Urothelium cell line (cell line): ENCODE measurements at places on chromosomes 13 and 19.

GRCh38 chr19:52603558-52604207 lies 33.6 kb downstream of the ZNF701 start:
- no peak for DNase-seq

DNA sequence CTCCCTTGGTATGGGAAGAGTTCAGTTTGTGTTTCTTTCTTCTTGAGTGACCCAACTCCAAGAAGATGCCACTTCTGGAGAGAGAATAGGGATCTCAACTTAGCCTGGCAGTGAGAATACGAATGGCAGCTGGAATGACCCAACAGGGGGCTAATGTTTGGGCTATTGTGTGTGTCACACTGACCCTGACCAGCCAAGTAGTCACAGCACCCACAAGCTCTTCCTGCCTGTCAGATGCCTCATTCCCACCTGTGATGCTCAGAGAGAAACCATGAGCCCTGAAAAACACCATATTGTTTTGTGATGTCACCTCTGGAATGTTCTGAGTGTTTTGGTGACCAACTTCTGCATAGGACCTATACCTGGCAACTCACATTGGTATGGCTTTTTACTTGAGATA lies at the start of gene CBY2:
Gene CBY2 (plus strand): TSS at position 233 of the 400 bp plus-strand sequence. CDS start 71 bp downstream, at position 304.
- DNase-seq = no peak

DNA sequence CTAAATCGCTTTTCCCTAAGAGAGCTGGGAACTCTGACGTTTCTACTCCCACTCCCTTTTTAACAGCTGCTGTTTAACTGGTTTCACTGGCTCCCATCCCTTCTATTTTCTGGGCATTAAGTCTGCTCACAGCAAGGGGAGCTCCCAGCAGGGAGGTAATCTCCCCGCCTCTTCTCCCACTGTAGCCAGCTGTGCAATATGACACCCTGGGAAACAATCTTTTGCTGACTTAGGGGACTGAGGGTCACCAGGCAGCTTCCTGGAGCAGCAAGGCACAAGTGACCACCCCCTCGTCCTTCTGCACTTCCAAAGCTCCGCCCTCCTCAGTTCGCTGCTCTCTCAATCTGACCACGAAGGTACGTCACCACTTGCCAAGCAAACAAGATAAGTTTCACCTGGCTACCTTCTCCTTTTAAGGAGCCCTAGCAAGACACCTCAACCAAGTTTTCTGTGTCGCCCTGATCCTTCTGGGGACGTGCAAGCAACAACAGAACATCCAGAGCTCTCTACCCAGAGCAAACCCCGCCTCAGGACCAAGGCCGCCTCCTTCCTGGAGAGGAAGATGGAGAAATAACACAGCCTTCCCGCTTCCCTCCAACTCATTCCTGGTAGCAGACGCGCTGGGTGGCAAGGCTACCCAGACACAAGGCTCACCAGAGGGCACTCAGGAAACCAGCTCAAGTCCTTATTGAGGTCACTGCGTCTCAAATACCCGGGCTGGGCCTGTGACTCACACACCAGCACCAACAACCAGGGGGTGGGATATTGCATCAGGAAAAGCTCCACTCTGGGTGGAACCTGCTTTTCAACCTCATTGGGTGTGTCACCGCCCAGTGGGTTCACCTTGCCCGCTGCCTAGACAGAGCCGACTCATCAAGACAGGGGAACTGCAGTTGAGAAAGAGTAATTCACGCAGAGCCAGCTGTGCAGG lies 92.4 kb downstream of the STK24 start:
- peak; percentile 86 for DNase-seq

DNA sequence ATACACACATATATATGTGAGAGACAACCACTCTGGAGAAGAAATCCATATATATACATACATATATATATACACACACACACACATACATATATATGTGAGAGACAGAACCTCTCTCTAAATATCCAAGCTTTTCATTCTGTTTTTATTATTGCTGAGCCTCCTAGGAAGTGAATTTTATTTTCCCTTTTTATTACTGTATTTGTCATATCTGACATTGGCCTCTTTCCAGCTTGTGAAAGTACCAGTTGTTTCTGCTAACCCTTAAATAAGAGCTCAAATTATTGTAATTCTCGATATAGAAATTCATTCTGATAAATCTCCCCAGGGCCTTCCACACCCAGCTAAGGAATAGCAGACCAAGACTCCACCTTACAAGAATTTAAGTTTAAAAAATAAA lies 81.0 kb downstream of the NUFIP1 start:
- no peak for DNase-seq

- DNase-seq = no peak
These were observed 416.4 kb downstream of the TSHZ3 start for GRCh38 chr19:30932854-30933253.

DNA sequence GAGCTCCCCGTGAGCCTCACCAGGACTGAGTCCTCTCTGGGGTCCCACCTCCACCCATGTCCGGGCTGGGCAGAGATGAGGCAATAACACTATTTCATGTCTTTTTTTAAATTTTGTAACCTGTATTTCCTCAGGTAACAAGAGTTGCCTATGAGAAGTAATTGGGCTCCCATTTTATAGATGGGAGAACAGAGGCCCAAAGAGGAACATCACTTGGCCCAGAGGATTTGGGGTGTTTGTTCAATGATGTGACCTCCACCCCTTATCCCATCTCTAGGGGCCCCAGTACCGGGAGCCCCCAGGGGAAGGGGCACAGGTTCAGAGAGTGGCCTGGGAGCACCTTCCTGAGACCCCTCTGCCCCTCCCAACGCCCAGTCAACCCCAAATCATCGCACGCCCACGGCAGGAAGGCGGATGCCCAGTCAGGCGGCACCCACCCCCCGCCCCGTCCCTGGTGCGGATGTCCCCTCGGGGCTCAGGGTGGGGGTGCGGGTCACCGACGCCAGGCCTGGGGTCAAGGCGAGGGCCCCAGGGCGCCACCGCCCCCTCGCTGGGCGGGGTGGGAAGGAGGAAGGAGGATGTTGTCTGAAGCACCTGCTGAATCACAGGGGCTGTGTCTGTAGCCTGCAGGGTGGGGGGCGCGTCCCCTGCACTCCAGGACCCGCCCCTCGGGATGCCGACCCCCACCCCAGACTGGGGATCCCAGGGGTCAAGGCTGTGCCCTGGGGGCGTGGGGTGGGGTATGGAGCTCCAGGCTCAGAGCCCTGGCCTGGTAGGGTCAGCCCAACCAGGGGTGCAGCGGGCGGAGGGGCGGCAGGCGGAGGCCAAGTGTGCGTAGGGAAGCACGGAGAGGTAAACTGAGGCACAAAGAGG lies 9.0 kb upstream of the CIRBP start:
- no peak for DNase-seq

DNA sequence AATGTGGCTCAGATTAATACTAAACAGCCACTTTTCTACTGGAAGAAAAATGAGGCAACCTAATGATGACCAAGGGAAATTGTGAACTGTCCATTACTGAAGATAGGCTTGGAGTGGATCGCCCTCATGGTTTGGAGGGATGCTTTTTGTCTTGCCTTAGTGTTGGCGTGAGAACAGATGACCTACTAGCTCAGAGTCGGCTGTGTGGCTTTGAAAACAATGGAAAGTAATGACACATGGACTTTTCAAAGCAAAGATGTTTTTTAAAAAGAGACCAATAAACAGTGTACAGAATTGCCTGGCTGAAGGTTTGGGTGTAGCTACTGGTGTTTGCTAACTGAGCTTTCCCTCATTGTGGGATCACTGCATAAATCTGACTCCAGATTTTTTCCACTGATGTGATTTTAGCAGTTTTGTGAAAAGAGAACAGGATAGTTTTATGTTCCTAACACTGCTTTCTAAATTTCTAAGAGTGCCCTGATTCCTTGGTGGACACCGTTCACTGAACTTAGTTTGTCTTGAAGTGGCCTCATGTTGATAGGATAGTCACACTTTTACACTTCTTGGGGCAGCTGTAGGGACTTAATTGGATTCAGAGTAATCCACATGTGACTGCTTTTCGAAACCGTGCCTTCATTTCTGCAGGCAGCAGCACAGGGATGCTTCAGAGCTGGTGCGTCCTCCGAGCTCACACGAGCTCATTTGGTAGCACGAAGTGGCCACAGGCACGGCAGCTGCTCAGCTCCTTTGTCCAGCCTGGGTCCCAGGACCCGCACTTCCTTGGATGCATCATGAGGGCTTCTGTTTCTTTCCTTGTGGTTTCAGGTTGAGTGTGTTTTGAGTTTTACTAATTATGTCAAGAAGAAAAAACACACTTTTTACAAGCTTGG lies 4.3 kb downstream of the CEBPG start:
- no peak for DNase-seq

- DNase-seq = no peak
These were observed 51.1 kb downstream of the RFC3 start for GRCh38 chr13:33869005-33869404.

DNA sequence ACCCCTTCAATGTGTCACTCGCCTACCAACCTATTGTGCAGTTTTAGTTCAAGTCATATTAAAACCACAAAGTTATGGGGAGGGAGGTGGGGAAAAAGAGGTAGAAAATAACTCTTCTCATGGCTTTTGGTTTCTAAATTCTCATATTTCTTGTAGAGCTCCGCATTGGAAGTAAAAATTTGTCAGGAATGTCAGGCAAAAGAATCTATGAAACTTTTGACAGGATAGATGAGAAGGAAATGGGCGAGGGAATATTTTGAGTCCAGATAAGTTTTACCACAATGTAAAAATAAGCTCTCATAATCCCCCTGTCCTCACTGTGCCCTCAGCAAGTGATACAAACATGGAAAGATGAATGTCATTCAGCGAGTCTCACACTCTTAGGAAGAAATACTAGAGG lies 270.4 kb downstream of the DLEU7 start:
- no peak for DNase-seq

- no peak for DNase-seq
These were observed 112.8 kb upstream of the PABPC3 start for GRCh38 chr13:24983094-24983493.

GRCh38 chr19:47022140-47022536 lies 2.5 kb downstream of the NPAS1 start:
- no peak for DNase-seq

- peak; percentile 2 for DNase-seq
These were observed 221.9 kb upstream of the SLC10A2 start for GRCh38 chr13:103288114-103288513.

DNA sequence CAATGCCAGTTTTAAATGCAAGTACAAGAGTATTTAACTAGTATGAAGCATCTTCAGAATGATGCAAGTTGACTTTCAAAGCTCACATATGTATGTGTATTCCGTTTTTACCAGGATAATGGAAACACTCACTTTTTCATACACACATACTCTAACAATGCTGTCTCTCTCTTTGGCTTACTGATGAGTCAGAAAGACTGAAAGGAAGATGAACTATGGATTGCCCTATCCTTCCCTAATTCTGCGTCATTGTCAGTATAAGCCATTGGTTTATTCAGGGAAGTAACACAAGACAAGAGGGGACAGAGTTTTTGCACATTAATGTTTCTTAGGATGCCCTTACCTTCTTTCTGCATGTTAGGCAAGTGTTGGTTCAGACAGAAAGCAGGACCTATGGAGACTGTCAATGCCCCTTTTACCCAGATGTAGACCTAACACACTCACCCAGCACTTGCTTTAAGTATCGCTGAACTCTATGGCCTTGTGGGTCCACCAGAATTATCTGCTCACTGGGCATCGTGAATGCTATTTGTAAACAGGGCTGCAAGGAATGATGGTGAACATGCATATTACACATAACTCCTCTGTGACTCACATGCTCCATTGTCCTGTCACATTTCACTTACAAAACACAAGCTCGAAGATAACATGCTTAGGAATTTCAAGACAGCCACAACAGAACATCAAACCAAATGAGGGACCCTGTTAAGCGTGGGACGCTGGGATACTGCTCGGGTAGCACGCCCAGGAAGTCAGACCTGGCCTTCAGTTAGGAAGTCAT lies 10.0 kb upstream of the OXGR1 start:
- peak; percentile 20 for DNase-seq

DNA sequence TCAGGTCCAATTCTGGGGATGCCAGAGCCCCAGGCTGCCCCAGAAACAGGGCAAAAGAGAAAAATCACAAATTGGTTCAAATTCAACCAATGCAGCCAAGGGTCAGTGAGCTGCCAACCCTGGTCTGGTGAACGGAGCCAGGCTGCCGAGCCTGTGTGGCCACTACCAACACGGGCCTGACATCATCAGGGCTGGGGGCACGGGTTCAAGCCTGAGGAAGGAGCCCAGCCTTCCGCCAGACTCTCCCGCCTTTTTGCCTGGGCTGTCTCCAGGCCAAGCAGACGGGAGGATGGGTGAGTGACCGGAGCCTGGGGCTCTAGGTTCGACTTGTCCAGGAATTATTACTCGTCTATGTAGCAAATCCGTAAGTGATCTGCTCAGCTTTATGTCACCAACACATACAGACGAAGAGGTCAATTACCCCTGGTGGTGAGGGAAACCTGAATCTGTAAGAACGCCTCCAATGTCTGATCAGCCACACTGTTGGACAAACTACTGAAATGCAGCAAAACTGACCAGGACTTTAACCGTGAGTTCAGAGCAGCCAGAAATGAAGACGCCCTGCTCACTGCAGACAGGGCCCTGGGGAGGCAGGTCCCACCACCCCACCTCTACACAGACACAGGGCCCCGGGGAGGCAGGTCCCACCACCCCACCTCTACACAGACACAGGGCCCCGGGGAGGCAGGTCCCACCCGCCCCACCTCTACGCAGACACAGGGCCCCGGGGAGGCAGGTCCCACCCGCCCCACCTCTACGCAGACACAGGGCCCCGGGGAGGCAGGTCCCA lies 31.8 kb downstream of the RAB20 start:
- no peak for DNase-seq

DNA sequence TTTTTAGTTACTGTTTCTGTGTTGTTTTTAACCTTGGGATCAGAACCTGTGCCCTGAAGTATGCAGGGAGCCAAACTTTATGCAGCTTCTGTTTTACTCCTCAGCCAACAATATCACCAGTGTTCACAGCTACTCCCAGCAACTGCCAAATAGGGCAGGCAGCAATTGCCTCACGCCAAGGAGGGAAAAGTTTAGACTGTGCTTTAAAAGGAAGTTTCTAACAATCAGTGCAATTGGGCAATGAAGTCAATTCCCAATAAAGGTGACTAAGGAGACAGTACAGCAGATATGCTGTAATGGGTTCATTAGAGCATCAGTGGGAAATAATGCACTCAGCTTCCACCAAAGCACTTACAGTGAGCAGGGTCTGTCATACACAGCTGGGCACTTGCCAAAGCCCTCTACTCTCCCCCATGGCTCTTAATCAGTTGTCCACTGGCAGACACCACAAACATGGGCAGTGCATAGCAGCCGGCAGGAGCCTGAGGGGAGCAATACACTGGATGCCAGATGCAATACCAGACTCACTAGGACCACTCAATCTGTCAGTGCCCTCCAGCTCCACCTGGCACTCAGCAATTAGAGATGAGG lies 19.3 kb downstream of the ENOX1 start:
- DNase-seq = no peak

DNA sequence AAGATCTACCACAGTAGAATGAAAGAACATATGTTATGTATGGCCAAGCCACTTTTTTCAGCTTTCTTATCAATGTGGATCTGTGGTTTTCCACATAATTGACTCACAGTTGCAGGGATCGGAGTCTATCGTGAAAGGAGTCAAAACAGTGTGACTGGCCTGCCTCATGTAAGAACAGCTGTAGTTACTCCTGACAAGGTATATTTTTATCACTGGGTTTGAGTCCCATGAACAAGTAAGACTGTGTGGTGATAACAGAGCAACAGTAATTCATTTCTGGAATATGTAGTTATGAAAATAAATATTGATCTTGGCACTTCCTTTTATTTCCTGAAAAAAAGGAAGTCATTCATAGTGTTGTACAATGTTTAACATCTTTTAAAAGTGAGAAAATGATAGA lies 416.6 kb downstream of the KLF12 start:
- DNase-seq = no peak

- no peak for DNase-seq
These were observed 16.8 kb upstream of the CPB2 start for GRCh38 chr13:46121597-46122163.

- DNase-seq = no peak
These were observed 306.3 kb upstream of the MAB21L1 start for GRCh38 chr13:35782793-35783192.

GRCh38 chr19:8518536-8518935 lies 4.6 kb upstream of the ZNF414 start:
- DNase-seq = no peak
